ENCODE measurements at places on chromosomes 4 and X.

DNA sequence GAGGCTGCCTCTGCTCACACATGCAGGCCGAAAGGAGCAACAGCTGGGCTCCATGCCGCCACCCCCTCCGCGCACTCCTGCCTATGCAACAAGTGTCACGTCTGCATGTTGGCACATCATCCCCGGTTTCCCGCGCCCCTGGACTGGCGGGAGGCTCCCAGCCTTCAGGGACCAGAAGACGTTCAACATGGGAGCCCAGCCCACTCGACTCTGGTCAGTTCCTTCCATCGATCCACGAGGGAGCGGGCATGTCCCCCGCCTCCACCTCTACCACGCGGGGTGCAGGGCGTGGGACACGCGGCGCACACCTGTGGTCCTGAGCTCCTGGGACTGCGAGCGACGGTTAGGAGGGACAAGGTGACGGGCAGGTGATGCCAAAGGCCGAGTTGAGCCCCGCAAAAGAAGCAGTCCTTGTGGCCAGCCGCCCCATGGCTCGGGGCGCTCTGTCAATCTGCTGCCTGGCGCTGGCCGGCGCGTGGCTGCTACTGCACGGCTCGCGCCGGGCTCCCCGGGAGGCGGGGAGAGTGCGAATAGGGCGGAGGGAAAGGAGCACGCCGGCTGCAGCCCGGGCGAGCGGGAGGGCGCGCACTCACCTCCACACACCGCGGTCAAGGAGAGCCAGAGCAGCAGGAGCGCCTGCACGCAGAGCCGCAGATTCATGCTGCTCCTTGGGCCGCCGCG is 645 bp downstream of the APLN start:
- no peak for DNase-seq

- no peak for DNase-seq
These were observed 3.0 kb downstream of the GPR174 start for GRCh38 chrX:79147477-79147876.

GRCh38 chrX:6644411-6644810 is 109.5 kb upstream of the VCX3A start:
- DNase-seq = no peak

DNA sequence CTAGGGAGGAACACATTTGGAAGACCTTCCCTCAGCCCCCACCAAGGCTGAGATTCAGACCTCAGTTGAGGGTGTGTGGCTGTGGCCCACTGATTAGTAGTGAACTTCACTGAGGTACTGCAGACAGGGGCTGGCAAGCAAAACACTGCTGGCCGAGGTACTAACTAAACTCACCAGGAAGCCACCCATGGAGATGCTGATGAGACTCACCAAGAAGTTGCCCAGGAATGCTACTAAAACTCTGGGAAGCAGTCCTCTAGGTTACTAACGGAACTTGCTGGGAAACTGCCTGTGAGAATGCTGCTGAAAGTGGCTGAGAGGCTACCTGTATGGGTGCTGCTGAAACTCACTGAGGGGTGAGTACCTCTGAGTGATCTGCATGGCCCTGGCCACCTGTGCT is 372.4 kb upstream of the RPS6KA3 start:
- no peak for DNase-seq

GRCh38 chrX:37802028-37802427 is 22.2 kb downstream of the CYBB start:
- DNase-seq = no peak

GRCh38 chr4:102560115-102560514 is 59.0 kb downstream of the NFKB1 start:
- DNase-seq = no peak

DNA sequence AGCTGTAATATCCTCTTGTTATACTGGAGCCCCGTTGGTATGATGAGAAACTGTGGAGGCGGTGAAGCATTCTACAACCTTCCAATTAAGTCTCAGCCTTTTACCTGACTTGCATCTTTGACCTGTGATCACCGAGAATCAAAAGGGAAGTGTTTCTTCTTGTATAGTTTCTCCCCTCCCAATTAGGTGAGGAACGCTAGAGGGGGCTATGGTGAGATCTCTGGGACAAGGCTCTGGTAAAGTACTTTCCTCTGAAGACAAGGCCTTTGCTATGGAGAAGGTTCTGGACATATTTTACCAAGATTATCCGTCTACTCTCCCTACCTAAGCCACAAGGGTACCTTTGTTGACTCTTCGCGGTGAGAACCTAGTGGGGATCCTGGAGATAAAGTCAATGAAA is 111.3 kb downstream of the CBLL2 start:
- DNase-seq = no peak

- DNase-seq = no peak
These were observed 386.3 kb downstream of the ARHGAP24 start for GRCh38 chr4:85861064-85861765.

DNA sequence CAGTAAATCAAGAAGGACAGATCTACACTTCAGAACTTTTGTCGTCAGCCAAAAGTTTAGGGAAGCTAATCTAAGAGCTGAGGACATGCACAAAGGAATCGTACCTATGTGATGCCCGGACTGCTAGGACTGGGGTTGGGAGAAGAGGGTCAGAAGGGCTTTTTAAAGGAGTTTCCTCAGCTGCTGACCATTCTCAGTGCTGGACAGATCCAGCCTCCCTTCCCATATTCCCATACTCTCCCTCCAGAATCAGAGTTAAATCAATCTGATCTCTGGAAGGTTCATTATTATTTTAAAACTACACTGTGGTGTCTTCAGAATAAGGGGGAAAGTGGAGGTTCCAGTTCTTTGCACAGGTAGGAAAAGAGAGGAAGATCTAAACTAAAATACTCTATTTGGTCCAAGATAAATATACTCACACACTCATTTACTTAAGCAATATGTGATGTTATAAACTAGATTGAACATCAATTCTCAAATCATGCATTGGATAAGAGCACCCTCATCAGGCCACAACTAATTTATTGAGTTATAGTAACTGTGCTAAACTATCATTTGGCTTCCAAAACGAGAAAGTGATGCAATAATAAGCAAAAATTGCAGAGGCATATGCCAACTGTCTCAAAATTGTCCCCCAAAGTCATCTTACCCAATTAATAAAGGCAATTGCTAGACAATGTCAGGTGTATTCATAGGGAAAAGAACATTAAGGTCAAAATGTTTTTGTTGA is 124.7 kb downstream of the HNRNPD start:
- no peak for DNase-seq

DNA sequence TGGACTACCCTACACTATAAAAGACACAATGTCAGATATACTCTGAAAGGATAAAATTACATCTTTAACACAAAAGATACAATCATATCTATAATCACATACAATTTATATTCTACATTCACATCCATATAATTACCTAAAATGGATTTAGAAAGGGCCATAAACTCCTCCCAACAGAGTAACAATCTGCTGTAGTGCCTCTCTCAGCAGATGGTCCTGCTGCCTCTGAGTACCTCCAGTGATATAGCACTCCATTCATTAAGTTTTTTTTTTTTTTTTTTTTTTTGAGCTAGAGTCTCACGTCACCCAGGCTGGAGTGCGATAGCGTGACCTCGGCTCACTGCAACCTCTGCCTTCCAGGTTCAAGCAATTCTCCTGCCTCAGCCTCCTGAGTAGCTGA is 7.4 kb downstream of the ANKRD37 start:
- DNase-seq = no peak

DNA sequence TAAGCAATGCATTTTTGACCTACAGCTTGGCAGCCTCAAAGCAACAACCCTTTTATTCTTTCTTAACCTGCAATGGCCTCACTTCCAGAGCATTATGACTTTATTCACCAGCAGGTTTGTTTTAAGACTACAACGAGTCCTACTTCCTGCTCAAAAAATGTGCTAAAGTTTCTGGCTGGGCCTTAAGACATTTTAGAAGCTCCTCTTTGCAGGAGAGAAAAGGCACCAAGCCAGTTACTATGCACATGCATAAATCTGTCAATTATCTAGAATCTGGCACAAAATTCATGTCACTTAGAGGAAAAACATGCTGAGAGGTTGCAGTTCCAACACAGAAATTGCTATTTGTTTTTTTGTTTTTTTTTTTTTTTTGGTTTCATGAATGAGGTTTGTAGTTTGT is 223.0 kb upstream of the EPHA5 start:
- DNase-seq = no peak

GRCh38 chr4:131534944-131535645 is 1614.0 kb upstream of the PCDH10 start:
- no peak for DNase-seq

- no peak for DNase-seq
These were observed 47.8 kb upstream of the DUSP21 start for GRCh38 chrX:44795945-44796450.

GRCh38 chr4:26288355-26288909 is 32.4 kb upstream of the RBPJ start:
- DNase-seq = no peak

DNA sequence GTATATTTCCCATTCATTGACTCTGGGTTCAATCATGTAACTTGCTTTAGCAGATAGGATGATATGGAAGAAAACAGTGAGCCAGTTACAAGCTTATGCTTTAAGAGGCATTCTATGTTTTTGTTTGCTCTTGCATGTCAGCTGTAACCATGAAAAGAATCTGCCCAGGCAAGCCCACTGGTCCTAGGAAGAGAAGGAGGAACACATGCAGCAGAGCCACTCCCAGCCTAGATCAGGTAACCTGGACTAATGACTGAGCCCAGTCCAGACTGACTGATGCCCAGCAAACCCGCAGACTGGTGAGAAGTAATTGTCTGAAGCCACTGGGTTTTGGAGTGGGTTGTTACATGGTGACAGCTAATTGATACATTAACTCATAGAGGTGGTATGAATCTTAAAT is 167.9 kb downstream of the COL4A6 start:
- no peak for DNase-seq

GRCh38 chr4:40629401-40630334 is at the start of gene RBM47:
TSS of gene RBM47 (minus strand) at chr4:40629864. CDS start at chr4:40438893, 190,971 bp downstream.
- DNase-seq = no peak

- DNase-seq = no peak
These were observed 61.8 kb downstream of the ZNF732 start for GRCh38 chr4:243426-243825.

DNA sequence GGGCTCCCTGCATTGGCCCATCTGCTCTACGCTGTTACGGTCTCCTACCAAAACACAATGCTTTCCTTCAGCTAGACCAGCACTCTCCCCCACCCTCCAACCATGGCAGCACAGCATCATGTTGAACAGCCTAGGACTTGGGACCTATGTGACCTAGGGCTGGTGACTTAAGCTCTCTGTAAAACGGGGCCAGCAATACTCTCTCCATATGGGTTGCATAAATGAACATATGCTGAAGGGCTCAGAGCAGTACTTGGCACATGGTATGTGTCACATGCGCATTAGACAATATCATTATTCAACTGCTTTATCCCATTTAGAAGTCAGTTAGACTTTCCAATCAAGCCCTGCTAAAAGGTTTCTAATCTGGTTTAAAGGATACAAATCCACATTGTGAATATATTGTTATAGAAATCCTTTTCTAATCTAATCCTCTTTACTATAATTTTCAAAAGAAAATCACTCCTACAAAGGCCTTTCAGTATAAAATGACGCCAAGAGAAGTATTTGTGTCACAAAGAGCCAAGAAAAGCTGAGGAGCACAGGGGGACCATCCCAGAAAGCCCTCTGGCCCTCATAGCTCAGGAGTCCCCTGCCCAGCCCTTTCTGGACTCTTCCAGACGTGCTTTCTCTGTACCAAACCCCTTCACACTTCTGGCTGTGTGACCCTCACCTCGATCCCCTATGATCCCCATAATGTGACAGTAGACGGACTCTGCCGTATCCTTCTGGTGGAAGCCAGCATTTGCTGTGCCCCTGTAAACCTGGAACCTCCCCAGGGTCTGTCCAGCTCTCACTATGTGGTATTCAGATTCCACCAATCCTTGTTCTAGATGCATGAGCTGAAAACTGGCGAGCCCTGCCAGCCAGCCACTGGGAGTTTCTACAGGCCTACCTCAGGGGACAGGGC is 42.3 kb downstream of the NSG1 start:
- DNase-seq = no peak

DNA sequence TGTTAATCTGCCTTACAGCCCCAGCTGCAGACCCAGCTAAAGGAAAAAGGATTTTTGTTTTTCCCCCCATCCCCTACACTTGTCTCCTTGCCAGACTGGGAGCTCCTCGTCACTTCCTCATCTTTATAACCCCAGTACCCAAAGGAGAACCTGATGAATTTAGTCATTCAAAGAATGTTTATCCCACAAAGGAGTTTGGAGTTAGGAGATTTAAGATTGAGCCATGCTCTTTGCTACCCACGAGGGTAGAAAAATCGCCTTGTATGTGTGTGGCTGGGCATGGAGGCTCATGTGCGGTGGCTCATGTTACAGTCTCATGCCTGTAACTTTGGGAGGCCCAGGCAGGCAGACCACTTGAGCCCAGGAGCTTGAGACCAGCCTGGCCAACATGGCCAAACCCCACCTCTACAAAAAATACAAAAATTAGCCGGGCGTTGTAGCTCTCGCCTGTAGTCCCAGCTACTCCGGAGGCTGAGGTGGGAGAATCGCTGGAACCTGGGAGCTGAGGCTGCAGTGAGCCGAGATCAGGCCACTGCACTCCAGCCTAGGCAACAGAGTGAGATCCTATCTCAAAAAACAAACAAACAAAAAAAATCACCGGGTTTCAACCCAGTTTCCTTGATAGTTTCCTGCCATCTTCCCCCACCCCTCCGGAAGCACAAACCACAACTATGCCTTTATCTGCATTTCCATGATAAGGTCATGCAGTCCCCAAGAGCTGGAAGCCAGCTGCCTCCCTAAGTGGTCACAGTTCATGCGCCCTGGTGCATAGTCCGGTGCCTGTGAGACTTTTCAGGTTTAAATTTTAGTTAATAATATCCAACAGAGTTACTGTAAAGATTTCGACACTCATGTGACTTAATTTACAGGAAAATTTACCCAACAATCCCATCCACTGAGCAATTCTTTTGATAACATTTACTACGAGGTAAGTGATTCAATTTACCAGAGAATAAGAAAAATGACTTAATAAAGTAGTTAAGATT is 1.5 kb downstream of the CFAP97 start:
- DNase-seq = peak; percentile 38

DNA sequence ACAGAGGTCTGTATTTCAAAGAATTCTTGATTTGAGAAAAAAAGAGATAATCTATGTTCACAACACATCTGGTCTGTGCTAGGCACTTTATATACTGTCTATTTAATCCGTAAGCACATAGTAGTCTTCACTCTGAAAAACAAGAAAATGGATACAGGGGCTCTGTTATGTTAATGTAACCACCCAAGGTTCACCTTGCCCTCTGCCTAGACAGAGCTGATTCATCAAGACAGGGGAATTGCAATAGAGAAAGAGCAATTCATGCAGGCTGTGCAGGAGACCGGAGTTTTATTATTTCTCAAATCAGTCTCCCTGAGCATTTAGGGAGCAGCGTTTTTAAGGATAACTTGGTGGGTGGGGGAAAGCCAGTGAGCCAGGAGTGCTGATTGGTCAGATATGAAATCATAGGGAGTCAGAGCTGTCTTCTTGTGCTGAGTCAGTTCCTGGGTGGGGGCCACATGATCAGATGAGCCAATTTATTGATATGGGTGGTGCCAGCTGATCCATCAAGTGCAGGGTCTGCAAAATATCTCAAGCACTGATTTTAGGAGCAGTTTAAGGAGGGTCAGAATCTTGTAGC is 92.9 kb upstream of the TNIP3 start:
- DNase-seq = no peak

GRCh38 chr4:95638920-95639501 is 90.2 kb upstream of the UNC5C start:
- no peak for DNase-seq

Data from central memory CD8-positive, alpha-beta T cell (primary cell).